Erythroblast (primary cell): ENCODE measurements at places on chromosomes 12 and 14.
A peak's percentile ranks its signal among the peaks of the same experiment; 100 is the strongest.

- no peak for DNase-seq
Measured at GRCh38 chr14:23577710-23578392, 739 bp downstream of the JPH4 start.

GRCh38 chr14:100692859-100693558, 33.7 kb upstream of the DLK1 start:
- DNase-seq = no peak

DNA sequence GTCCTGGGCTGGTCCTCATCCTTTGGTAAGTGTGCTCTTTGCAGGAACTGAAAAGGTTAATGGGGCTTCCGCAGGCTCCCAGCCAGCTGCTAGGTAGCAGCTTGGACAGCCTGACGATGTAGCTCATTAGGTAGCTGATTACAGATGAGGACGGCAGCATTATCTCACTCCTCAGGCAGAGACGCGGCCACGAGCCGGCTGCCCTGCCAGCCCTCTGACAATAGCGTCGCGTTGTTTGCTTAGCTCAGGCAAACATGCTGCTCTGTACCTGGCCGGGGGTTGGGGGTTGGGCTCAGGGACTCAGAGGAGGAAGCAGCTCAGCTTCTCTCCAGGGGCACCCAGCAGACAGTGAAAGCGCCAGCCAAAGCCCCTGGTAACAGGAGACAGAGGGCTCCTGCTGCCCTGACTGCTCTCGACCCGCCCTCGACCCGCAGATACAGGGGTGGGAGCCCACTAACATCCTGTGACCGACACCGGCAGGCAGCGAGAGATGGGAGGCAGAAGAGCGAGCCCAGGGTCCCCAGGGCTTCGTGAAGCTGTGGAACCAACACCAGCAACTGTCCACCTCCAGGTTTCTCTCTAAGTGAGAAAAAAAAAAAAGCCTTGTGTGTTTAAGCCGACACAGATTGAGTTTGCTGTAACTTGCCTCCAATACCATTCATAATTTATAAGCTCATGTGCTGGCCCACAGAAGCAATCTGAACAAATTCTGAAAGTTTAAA, 53.4 kb upstream of the DLK1 start:
- peak; percentile 81 for DNase-seq

DNA sequence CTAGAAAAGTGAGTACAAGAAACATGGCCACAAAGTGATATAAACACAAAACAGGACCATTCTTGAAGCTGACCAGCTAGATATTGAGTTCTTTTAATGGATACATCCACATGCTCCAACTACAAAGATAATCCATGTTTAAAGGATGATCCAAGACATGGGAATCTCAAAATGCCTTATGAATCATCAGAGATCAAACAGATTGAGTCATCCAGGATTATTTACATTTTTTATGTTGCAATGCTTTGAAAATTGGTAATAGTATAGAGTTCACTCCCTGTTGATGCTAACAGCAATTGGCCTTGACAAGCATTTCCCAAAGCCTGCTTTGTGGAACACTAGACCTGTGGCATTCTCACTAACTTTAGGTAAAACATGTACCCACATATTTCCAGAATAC, 293.0 kb upstream of the TBX3 start:
- no peak for DNase-seq

DNA sequence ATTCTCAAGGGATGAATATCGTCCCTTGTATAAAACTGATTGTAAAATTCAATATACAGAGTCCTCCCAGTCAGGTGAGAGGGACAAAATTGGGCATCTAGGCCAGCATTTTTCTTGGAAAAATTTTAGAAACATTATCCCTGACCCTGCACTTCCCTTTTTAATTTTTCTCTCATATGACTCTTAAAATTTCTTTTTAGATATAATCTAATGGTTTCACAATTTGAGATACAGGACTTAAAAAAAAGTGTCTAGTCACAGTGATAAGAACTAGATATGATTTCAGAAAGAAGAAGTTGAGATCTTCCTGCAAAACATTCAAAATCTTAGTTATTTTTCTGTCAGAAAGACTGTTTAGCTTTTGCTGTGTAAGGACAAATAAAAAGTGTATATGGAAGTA, 270.8 kb upstream of the PPFIA2 start:
- DNase-seq = no peak

GRCh38 chr12:65894624-65895390, 70.5 kb downstream of the HMGA2 start:
- no peak for DNase-seq

DNA sequence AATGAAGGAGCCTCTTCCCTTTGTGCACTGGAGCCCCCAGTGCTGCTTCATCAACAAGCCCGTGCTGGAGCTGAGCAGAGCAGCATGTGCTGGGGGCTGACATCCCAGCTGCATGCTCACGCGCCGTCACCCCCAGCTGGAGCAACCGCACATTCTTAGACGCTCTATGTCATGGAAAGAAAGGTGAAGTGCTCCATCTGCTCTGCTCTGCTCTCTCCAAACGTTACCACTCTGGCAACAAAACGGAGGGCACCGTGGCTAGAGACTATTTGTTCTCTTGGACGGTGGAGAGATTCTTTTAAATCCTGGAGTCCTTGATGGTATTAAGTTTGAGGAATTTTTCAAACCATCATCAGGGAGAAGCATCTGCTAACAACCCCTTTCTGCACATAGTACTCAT, 208.4 kb downstream of the C12orf75 start:
- no peak for DNase-seq

- no peak for DNase-seq
Measured at GRCh38 chr12:104340925-104341611, 37.5 kb downstream of the EID3 start.

GRCh38 chr12:5094986-5095385, 51.3 kb downstream of the KCNA5 start:
- DNase-seq = no peak

DNA sequence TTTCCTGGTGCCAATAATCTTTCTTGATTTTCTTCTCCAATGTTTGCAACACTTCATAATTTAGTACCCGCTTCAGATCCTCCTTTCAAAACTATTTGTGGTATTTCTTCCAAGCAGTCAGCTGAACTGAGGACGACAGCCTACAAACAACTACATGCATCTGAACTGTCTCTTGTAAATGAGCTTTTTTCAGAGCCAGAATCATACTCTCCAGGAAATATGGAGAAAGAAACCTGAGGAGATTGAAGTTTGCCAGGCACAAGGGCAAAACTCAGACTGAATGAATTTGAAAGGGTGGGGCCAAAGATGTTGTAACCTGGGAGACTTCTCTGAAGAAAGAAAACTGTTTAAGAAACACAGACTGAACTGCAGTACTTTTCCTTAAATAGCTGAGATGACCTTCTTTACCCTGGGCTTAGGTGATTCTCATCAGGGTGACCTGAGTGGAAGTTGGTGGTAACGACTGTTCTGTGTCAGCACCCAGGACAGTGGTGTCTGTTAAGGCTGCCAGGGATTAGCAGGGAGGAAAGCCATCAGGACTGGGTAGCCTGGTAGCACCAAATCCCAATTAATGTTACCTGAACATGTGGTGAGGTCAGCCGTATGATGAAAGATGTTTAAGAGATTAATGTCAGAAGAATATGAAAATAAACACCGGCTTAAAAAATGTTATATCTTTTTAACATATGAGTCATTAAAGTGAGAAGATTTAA, 95.0 kb downstream of the TGFB3 start:
- DNase-seq = no peak
